ENCODE measurements at places on chromosomes 5 and 9. TPM values are rescaled to one million over a fixed set of nuclear protein-coding genes. Genes with fewer than 3 reads are reported as not detected.

The MLANA gene
- total RNA-seq, result 12.1 TPM

The SERINC5 gene
- 59.0 TPM for total RNA-seq

The ZNF366 gene
- not detected for total RNA-seq

- DNase-seq, result no peak
Observed at GRCh38 chr5:88256872-88257271, 11.8 kb downstream of the TMEM161B start.

DNA sequence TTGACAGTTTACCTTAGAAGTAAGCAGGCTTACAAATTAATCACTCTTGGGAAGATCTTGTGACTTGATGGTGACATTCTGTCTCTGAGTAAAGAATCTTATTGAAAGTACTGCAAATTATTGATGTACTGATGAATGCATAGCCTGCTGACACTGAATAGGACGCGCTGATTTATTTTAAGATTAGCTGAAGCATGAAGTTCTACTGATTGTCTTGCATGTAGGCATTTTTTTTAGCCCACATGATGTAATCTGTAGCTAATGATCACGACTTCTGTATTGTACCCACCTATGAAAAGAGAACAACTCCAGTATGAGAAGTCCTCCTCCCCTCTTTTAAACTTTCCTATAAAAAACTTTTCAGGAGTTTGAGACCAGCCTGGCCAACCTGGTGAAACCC, 28.3 kb upstream of the SPIN1 start:
- DNase-seq, result no peak

GRCh38 chr5:94094793-94095441, 353.5 kb upstream of the POU5F2 start:
- DNase-seq, result no peak

All from type B pancreatic cell (in vitro differentiated cells).